ENCODE measurements at places on chromosomes 7 and 10.

DNA sequence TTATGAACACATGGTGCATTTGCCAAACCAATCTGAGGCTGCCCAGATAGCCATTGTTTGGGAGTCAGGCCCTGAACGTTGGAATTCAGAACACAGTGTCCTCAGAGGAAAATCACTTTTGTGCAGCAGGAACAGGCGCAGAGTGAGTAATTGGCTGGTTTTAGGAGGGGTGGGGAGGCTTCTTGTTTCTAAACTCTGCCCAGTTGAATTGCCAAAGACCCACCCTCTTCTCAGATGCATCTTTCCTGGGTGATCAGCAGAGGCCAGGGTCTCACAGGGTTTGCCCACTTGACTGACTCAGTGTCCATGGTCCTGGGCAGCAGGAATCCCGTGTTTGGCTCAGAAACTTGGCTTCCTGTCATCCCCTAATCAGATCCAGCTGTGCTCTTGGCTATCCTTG, 24.3 kb downstream of the PRLHR start:
- DNase-seq = peak; percentile 40

GRCh38 chr10:132306864-132307751, 642 bp downstream of the STK32C start:
- no peak for DNase-seq

- no peak for DNase-seq
Observed at GRCh38 chr7:111027396-111027795, 63.5 kb upstream of the LRRN3 start.

GRCh38 chr10:124983321-124983720, 41.4 kb downstream of the ZRANB1 start:
- DNase-seq = no peak

DNA sequence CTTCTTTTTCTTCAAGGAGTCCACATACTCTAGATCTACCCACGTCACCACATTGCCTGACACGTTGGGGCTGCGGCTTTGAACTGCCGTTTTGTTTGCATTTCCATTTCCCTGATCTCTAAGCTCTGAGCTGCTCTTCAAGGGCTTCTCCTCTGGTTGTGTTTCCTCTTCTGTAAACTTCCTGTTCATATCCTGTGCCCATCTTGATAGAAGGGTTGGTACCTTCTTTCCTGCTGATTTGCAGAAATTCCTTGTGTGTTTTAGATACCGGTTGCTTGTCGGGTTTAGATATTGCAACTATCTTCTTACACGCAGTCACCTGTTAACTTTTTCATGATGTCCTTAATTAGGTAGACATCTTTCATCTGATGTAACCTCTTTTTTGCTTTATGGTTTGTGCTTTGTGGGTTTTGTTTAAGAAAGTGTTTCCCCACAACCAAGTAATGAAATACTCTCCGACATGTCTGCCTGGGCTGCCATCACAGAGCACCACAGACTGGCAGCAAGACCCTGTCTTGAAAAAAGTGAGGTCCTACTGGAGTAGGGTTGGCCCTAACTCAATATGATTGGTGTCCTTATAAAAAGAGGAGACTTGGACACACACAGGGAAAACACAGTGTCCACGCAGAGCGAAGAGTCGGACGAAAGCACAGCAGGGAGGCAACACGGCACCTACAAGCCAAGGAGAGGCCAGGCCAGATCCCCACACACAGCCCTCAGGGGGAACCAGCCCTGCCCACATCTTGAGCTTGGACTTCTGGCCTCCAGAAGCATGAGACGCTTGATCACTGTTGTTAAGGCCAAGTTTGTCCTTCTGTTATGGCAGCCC, 99.1 kb upstream of the PDGFA start:
- no peak for DNase-seq

- DNase-seq = no peak
Observed at GRCh38 chr10:36526033-36526432, 599.4 kb upstream of the ANKRD30A start.
